Urinary bladder (tissue), 4 donors: ENCODE measurements at places on chromosomes 6 and 20. TPM values are rescaled to one million over a fixed set of nuclear protein-coding genes. Genes with fewer than 3 reads are reported as not detected.

DNA sequence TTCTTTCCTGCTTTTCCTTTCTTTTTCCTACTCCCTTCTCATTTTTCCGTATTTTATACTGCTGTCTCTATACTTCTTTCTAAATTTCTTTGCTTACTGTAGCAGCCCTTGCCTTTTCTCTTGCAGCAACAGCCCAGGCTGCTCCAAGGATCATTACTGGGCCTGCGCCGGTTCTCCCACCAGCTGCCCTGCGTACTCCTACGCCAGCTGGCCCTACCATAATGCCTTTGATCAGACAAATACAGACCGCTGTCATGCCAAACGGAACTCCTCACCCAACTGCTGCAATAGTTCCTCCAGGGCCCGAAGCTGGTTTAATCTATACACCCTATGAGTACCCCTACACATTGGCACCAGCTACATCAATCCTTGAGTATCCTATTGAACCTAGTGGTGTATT is 148.8 kb downstream of the QKI start:
- no peak for DNase-seq

DNA sequence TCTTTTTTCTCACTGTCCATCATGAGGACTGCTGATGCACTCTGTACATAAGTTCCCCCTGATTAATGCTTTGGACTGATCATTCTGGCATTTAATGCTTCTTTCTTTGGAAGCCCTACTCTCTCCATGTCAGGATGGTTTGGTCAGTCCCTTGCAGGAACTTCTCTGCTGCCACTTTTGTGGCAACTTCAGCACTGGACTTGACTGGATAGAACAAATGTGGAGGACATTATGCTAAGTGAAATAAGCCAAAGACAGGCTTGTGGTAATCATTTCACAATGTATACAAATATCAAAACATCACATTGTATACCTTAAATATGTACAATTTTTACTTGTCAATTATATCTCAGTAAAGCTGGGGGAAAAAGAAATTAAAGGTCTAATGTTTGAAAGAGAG is 12.2 kb upstream of the BRPF3 start:
- no peak for DNase-seq

Gene ID1
- polyA plus RNA-seq = 683 TPM

Gene POPDC3
- polyA plus RNA-seq = 0.37 TPM
